ENCODE measurements at places on chromosomes 7 and 10.

GRCh38 chr10:89201345-89202032 is 5.6 kb downstream of the CH25H start:
- no peak for DNase-seq

DNA sequence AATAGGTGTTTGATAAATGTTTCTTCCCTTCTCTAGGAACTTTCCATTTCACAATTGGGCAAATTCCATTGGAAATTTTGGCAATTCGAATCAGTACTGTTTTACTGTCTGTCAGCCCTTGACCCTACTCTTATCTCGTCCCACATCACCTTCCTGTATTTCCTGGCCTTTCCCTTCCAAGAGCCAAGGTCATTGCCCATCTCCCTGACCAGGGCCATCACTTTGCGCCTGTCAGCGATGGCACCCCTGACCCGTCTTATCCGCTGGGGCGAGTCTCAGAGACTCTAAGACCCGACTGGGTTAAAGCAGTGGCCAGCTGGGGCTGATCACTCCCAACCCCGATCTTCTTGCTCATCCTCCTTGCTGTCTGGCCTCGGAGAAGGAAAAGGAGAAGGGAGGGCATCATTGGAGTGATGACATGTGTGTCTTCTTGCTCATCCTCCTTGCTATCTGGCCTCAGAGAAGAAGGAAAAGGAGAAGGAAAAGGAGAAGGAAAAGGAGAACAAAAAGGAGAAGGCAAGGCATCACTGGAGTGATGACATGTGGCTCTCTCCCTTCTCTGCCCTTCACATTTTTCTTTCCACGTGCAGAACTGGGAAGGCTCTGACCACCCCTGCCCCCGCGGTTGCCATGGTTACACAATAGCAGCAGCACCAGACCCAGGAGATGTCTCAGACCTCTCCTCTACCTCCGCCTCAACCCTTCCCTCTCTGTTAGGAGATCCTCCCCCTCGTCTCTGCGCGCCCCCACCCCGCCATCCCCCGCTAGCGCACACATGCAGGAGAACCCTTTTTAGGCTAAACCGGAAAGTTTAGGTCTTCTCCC is 2.0 kb downstream of the SEMA3D start:
- no peak for DNase-seq

DNA sequence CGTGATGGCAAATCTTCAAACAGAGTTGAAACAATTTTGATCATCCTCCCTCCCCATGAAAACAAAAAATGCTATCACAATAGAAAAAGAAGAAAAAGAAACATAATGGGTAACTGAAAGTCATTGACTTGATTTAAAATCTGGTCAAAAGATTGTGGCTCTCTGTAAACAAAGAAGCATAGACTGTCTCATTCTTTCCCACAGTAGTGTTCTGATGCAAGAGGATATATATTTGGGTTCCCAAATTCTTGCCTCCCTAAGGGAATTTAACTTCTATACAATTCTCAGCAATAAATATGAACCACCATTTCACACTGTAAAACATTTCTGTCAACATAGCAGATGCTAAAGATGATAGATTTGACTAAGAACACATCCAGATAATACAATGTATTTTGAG is 32.8 kb upstream of the MEOX2 start:
- no peak for DNase-seq

GRCh38 chr10:5751601-5752253 is 61.5 kb downstream of the GDI2 start:
- DNase-seq: no peak

- no peak for DNase-seq
Measured at GRCh38 chr10:31630861-31631567, 297.6 kb downstream of the ARHGAP12 start.
